Mucosa of gallbladder (tissue), 1 donor: ENCODE measurements at places on chromosomes 11 and 22.
A peak's percentile ranks its signal among the peaks of the same experiment; 100 is the strongest.

DNA sequence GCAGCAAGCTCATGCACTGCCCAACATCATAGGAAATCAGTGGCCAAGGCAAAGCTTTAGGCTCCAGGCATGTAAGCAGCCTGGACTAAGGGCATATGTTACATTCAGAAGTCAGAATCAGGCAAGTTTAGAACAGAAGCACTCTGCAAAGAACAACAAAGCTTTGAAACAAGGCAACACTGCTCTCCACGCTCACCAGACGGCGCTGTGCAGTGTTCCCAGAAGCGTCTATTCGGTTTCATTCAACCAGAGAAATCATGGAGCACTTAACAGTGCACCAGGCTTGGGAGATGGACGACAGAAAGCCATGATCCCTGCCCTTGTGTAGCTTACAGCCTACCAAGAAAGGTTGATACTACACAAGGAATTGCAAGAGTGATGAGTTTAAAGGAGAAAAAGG lies 555.8 kb downstream of the BUD13 start:
- peak; percentile 37 for DNase-seq

GRCh38 chr11:118522571-118523072 lies 4.7 kb upstream of the TTC36 start:
- DNase-seq: no peak

DNA sequence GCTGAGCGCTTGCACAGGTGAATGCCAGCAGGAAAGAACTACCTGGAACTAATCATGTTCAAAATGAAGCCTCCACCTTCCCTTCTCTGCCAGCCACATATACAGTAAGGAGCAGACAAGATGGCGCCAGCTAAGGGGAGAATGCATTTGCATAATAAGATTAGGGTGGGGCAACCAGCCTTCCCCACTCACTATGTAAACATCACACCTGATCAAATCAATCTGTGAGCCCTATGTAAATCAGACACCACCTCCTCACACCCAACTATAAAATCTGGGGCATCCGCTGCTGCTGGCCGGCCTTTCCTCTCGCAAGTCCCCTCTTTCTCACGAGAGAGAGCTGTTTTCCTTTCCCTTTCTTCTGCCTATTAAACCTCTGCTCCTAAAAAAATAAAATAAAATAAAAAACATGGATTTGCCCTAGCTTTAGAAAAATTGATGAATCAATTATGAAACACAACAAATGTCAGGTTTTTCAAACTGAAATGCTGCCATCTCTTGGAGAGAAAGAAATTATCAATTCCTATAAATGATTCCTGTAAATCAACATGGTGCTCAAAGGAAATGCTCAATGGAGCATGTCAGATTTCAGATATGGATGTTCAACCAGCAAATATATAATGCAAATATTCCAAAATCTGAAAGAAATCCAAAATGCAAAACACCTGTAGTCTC lies 108.9 kb downstream of the SGSM3 start:
- DNase-seq: no peak

GRCh38 chr11:62959422-62959980 lies 25.3 kb downstream of the SLC22A6 start:
- DNase-seq: no peak

- DNase-seq: no peak
Observed at GRCh38 chr11:7892840-7893254, 38.2 kb downstream of the OR10A6 start.

- DNase-seq: no peak
Observed at GRCh38 chr11:45894555-45895247, 9.2 kb downstream of the MAPK8IP1 start.

DNA sequence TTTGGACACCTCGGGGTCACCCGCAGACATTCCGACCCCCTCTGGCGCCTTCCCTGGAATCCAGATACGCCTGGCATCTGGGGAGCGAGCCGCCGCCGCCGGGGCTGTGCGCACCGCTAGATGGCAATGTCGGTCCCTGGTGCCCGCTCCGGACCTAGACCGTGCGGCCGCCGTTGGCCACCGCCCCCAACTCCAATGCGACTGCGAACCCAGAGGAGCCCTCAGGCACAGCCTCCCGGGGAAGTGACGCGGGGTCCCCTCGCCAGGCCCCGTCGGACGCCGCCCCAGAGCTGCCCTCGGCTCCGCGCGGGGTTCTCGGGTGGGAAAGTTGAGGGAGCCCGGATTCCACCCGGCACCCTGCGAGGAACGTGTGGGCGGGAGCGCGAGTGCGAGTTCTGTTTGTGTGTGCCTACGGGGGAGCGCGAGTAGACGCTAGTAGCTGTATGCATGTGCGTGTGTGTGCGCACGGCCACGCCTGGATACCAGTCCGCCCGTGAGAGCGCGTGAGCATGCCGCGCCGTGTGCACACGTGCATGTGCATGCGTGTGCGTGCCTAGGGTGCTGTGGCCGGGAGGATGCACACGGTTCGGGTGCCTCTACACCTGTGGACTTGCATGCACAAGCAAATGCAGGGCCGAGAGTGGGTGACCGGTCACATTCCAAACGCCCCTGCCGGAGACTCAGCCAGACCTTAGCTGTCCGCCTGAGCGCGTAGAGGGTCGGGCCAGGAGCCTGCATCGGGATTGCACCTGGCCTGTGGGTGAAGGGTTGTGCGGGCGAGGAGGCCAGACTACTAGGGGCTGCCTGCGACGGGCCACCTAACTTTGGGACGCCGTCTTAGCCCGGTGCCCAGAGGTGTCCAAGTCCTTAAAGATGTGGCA lies 1.9 kb downstream of the CHRM4 start:
- peak; percentile 58 for DNase-seq
